ENCODE measurements at places on chromosomes 6 and 20. TPM values are rescaled to one million over a fixed set of nuclear protein-coding genes. Genes with fewer than 3 reads are reported as not detected.

The PDRG1 gene
- 16.0 TPM for total RNA-seq

- no peak for DNase-seq
These were observed 731.0 kb downstream of the EPHA7 start for GRCh38 chr6:92688342-92688741.

- no peak for DNase-seq
These were observed 296.2 kb downstream of the NRN1 start for GRCh38 chr6:5710516-5710915.

GRCh38 chr6:142300302-142300701 is 1.5 kb upstream of the ADGRG6 start:
- no peak for DNase-seq

DNA sequence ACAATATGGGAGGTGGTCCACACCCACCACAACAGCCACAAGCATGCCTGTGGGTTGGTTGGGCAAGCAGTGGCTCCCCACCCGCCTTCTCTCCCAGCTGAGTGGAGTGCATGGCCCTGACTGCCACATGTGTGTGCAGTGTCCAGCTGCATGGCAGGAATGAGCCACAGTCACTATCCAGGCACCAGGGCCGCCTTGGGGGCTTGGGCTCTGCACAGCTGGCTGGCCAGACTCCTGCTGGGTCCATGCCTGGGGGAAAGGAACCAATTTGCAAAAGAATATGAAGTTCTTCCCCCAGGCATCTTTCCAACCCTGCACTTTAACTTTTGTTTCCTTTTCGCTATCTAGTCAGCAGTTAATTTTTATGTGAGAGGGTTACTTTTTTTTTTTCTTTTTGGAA is 11.6 kb upstream of the ASCC3 start:
- DNase-seq: peak; percentile 69

Data from WTC11 (cell line).